ENCODE measurements at places on chromosomes 16 and 17.

DNA sequence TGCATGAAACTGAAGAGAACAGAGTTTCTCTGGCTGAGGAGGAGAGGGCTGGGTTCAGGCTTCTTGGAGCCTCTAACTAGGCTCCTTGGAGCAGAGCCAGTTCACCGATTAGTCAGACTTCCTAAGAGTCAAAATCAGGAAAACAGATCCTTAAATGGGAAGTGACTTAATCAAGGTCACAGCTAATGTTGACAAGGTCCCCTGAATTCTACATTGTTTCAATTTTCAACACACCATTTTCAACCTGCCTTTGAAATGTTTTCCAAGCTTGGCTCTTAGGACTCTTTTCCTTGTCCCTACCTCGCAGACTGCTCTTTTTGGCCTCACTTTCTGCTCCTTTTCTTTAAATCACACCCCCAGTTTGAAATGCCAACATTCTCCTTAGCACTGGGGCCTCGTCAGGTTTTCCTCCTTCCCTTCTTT lies 16.3 kb downstream of the MYL4 start:
- DNase-seq = no peak

DNA sequence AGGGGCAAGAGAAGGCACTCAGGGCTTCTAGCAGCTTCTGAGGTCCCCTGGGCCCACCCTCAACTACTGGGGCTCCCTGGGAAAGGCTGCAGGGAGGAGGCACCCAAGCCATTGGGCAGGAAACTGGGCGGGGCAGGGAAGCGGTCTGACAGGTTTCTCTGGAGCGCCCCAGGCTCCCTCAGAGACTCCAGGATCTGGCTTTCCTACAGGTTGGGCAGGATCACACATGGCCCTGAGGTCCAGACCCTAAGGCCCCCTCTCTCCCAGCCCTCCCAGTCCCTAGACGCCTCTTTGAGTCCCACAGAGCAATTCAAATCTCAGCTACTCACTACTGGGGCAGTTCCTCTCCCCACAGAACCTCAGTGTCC lies 14.3 kb downstream of the JUP start:
- no peak for DNase-seq

GRCh38 chr17:17940441-17940911 lies 31.7 kb downstream of the TOM1L2 start:
- peak; percentile 78 for DNase-seq

DNA sequence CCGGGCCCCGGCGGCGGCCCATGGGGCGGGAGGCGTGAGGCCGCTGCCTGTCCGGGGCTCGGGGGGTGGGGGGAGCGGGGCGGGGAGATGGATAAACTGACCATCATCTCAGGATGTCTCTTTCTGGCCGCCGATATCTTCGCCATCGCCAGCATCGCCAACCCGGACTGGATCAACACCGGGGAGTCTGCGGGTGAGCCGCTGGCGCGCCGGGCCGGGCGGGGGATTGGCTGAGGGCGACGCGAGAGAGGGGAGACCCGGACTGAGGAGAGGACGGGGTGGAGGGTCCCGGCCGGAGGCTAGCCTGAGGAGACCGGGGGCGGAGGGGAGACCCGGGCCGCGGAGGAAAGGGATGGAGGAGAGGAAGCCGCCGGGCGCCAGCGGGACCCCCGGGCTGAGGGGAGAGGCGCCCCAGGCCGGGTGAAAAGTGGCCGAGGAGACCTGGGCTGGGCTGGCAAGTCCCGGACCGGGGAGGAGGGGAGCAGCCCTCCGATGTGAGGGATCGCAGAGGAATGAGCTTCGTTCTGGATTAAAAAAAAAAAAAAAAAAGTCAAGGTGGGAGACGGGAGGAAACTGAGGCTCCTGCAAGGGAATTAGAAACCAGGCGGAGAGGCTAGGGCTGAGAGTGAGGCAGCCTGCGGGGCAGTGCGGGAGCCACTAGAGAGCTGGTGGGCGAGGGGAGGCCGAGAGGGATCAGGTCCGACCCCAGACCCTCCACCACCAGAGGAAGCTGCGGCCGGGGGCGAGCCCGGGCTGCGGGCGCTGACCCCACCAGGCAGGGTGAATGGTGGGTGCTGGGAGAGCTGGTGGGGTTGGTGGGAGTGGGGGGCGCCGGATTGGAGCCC lies 526 bp downstream of the MOSMO start:
- no peak for DNase-seq
